Activated naive CD8-positive, alpha-beta T cell treated with anti-CD3 and anti-CD28 coated beads, Interleukin-2, amount 10 ng/mL, durations not matched to agents 7 days and 5 days (primary cell): ENCODE measurements at places on chromosomes 16 and 17.

- peak; percentile 90 for DNase-seq
These were observed 8.6 kb upstream of the UBE2I start for GRCh38 chr16:1300664-1301476.

- peak; percentile 86 for DNase-seq
These were observed 863 bp downstream of the LIMD2 start for GRCh38 chr17:63698886-63699637.

DNA sequence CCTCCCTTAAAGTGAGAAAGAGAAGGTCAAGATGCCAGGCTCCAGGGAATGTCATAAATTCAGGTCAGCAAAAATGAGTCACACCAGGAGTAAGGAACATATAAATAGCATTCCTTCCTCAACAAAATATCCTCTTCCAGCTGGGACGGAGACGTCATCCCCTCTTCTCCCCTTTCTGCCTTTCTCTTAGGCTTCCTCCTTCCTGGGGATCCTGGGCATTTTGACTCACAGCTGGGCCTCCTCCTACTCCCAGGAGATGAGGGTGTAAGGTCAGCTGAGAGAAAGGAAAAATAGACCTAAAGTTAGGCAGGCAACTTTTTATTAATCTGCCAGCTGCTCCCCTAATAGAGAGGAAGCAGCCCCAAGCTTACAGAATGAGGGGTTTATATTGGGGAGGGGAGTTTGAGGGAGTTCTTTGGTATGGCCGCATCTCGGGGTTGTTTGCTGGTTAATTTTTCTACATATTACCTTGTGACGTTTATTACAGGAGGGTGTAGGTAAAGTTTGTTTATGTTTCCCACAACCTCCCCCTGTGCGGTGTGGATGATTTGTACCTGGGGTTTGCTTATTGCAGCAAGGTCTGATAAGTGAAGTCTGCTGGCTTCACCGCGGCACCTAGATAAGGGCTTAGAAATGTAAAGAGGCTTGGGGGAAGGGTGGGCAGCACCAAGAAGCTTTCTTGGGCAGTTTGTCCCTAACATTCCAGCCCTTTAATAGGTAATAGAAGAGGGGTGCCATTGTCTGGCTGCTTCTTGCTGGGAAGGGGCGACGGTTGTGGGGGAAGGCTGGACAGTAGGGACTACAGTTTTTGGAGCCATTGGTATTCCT lies 7.1 kb upstream of the ZNF747 start:
- no peak for DNase-seq

DNA sequence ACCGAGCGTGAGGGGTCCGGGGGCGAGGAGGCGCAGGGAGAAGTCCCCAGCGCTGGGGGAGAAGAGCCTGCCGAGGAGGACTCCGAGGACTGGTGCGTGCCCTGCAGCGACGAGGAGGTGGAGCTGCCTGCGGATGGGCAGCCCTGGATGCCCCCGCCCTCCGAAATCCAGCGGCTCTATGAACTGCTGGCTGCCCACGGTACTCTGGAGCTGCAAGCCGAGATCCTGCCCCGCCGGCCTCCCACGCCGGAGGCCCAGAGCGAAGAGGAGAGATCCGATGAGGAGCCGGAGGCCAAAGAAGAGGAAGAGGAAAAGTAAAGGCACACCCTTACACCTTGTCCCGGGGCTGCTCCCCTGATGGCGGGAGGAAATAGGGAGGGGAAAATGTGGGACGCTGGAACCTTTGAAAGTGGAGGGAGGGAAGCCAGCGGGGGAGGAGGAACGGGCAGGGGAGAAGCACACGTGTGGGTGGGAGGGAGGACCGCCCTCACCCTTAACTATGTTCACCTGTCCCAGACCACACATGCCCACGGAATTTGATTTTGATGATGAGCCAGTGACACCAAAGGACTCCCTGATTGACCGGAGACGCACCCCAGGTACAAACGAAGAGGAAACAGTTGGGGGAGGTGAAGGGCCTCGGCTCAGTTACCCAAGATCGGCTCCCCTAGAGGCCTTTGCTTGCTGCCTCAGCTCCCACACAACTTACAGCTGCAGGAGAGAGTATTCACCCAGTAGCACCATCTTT lies 916 bp downstream of the PAGR1 start:
- DNase-seq, result peak; percentile 79

GRCh38 chr16:12043953-12044352 lies 67.4 kb downstream of the SNX29 start:
- no peak for DNase-seq

GRCh38 chr17:66837226-66837625 lies 2.3 kb downstream of the CACNG5 start:
- DNase-seq, result no peak

DNA sequence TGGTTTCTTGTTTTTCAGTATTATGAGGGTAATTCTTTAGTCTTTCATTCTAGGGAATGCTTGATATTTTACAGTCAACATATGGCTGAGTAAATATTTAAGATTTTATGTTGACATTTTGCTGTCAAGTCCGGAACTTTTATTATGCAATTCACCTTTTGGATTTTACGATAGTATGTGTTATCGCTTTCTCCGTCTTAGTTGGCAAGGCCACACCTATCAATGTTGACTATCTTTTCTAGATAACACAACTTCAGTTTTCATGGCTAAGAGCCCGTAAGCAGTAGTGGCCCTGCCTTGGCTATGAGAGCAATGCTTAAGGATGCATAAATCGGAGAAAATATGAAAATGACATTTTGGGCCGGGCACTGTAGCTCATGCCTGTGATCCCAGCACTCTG lies 39.5 kb upstream of the CDH13 start:
- DNase-seq, result no peak

DNA sequence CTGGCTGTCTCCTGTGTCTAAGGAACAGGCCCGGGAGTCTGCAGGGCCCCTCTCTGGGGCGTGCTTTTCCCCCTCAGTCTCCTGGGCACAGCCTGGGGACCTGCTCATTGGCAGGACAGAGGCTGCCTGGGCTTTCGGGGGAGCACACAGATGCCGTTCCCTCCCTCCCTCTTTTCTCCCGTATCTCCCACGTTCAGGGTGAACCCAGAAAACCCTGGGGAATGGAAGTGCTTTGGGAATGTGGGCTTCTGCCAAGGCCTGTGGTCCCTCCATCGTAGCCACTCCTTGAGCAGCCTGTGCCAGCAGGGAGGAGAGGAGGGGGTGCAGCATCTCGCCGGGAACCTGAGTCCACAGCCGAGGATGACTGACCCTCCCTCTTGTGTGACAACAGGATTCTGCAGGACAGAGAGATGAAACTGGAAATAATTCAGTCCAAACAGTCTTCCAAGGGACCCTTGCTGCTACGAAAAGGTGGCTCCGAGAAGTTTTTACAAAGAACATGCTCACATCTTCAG lies 52.0 kb downstream of the RNF213 start:
- DNase-seq, result peak; percentile 16

GRCh38 chr16:88070341-88070740 lies 119.1 kb downstream of the BANP start:
- no peak for DNase-seq

DNA sequence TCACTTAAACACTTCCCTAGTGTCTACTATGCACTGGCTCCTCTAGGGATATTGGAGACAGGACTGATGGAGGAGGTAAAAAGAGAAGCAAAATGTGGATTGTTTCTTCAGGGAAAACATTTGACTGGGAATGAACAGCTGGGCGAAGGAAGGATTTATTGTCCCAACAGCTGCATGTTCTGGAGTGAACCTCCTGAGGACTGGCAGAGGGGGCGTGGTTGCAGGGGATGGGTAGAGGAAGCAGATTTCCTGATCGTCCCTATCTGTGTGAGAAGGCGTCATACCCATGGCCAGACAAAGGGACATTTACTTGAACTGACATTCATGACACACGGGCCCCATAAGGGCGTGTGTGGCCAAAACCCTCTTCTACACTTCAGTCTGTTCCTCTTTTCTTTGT lies 321.5 kb downstream of the MAP2K4 start:
- DNase-seq, result no peak

DNA sequence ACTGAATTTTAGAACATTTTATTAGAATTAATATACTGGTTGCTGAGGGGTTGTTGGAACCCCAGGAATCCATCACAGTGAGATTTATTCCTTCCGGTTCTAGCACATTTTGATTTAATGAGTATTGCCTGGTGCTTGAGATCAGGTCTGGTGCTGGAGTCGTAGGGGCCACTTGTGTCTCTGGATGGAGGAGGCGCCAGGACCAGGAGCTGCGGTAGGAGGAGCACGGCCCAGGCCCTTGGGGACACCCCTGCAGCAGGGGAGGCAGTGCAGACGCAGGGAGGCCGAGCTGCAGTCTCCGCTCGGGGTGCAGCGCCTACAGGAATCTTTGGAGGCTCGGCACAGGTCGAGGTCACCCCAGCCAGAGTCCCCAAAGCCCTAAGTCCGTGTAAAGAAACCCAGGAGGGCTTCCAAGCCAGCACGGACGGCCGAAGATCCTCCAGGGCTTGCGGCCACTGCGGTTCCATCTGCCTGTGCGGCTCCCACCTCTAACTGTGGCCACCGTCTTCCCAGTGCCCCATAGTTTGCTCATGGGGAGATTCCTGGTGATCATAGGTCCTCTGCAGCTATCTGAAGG lies 66.2 kb upstream of the CREBBP start:
- DNase-seq, result no peak
